Effector memory CD4-positive, alpha-beta T cell (primary cell): ENCODE measurements at places on chromosomes 5 and 9.

GRCh38 chr9:115665519-115665918 is 488.1 kb upstream of the PAPPA start:
- DNase-seq = no peak

GRCh38 chr5:55149308-55149795 is 10.6 kb upstream of the GPX8 start:
- DNase-seq = no peak

DNA sequence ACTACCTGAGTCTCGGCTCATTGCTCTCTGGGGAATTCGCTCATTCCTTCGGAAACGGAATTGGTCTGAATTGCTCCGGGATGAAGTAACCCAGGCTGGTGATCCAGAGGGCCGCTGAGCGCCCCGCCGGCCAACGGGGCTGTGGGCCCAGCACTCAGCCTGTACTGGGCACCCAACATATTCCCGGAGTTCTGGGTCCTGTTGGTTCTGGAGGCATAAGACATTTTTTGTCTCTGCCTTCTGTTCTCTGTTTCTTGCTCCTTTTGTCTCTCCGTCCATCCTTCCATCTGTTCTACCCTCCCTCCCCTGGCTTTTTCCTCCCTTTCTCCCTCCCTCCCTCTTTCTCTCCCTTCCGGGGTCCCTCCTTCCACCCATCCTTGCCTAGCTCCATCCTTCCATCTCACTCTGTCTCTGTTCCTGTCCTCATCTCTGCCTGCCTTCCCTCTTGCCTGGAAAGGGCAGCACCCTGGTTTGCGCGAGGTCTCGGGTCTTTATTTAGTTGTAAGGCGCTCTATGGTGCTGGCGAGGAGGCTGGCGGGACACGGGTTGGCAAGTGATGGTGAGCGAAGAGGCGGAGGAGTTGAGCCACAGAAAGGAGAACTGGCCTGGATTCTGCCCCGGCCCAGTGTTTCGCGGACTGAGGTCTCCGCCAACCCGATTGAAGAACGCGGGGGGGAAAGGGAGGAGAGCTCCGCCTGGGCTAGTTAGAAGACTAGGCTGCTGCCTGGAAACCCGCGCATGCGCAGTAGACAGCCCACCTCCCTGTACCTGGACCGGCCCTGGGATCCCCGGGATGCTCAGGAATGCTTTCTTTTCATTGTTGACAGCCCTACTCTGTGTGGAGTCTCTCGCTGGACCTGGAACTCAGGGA is 1468.0 kb downstream of the FOXD4L5 start:
- DNase-seq = peak; percentile 50

- DNase-seq = no peak
Observed at GRCh38 chr5:38621840-38622437, 65.5 kb upstream of the LIFR start.

DNA sequence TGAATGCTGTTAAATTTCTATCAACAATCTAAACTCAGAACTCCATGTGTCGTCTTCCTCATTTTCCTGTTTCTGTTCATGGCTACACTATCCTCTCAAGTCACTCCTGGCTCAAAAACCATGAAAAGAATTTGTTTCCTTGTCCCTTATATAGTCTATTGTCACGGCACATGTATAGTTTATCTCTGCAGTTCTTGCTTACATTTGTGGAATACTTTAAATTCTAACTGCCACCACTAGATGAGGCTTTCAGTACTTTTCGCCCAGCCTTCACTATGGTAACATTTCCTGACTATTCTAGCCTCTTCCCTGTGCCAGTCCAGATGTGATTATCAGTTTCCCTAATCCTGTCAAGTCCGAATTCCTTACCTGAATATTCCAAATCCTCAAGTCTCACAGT is 34.6 kb downstream of the PKD2L2 start:
- no peak for DNase-seq

GRCh38 chr9:122221183-122221811 is 7.5 kb downstream of the LHX6 start:
- DNase-seq = no peak

DNA sequence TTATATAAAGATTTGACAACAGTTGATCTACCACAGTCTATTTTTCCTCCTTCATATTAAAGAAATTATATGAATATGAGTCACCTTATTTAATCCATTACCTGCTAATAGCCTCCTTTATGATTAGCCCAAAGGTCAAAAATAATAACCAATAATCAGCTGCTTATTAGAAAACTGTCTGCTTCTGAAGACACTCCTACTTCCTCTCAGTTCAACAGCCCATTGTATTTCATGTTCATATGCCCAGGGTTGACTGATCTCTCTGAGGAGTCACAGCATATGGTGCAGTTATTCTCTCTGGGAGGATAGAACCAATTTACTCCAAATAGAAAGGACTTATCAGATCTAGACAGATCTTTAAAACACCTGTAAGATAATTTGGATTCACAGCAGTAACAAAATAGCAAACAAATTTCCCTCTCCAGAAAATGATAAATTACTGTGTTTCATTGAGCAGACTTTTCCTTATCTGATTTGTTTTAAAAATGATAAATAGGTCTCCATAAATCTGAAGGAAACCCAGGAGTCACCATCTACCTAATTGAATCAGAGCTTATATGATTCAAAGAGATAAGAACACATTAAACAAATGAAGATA is 180.4 kb upstream of the ITGA1 start:
- DNase-seq = no peak

DNA sequence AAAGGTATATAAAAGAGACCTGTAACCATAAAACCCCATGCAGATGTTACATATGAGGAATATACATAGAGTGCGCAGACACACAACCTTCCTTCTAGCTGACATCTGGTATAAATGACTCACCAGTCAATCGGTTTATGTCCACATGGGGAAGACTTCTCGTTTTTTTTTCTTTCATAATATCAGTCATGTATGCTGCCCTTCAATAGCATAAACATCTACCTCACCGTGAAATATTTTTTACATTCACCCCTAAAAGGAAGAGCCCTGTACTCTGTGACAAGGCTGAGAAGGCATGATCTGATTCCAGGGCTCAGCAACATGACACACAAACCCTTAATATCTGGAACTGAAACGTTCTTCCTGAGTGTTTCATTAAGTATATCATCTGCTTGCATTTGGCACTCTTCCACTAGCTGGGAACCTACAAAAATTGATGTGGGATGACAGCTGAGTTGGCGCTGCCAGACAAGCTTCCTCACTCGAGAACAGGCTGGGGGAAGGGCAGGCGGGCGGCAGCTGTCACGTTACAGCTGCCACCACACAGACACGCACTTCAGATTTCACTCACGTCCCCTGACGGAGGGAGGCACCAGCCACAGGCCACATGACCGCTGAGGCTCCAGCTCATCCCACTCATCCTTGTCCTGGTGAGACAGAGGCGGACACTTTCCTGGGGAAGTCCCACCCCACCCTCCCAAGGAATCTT is 74.2 kb downstream of the SHB start:
- no peak for DNase-seq

DNA sequence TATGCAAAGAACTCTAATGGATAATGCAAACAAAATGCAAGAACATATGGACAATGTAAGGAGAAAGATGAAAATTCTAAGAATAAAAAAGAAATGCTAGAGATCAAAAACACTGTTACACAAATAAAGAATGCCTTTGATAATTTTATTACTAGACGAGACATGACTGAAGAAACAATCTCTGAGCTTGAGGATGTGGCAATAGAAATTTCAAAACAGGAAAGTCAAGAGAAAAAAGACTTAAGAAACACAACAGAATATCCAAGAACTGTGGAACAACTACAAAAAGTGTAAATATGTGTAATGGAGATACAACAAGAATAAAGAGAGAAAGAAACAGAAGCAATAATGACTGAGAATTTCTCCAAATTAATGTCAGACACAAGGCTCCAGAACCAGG is 140.5 kb upstream of the ACOT12 start:
- no peak for DNase-seq

DNA sequence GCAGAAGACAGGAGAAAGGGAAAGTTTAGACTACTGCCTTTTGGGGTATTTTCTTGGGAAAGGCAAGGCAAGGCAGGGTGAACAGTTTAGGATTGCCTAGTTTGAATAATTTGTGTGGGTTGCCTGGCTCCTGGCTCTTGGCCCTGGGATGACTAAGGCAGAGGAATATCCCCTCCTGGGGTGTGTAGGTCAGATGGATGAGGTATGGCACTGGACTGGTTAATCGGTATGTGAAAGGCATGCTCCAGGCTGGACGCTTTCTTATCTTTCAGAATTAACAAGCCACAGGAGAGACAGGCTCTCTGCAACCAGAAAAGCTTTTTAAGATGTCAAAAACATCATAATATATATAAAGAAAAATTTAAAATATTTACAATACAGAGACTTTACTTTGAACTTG is 58.6 kb downstream of the STARD4 start:
- DNase-seq = no peak

GRCh38 chr9:126066131-126066530 is 260.5 kb upstream of the MVB12B start:
- DNase-seq = no peak

DNA sequence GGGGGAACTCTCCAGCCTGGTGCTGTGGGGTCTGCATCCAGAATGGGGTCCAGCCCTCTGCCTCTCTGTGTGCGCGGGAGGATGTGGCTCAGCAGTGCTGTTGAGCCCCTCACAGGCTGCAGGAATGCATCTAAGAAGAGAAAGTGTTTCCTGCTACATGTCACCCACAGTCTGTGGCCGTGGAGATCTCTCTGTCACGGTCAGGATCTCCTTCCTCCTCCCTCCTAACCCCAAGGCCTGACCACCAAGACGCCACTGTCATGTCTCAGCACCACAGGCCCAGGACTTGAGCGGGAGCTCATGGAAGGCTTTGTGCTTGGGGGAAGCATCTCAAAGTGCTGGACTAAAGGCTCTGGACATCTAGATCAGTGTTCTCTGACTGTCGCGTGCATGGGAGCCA is 90.1 kb downstream of the SREK1 start:
- DNase-seq = no peak

DNA sequence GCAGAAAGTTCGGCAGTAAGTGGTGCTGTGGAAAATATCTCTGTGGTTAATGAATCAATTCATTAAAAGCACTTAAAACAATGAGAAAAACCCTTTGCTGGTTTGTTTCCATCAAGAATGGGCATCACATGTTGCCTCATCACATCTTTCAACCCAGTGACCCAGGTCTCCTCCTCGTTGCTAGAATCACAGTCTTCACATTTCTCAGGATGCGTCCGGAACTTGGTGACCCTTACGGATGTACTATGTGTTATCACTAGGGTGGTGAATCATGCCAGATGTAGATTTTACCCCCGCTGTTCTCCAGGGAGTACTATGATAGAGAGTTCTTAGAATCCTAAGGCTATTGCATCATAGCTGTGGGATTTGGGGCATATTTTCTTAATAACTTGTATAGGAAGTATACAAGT is 217.9 kb upstream of the KLF4 start:
- DNase-seq = no peak

DNA sequence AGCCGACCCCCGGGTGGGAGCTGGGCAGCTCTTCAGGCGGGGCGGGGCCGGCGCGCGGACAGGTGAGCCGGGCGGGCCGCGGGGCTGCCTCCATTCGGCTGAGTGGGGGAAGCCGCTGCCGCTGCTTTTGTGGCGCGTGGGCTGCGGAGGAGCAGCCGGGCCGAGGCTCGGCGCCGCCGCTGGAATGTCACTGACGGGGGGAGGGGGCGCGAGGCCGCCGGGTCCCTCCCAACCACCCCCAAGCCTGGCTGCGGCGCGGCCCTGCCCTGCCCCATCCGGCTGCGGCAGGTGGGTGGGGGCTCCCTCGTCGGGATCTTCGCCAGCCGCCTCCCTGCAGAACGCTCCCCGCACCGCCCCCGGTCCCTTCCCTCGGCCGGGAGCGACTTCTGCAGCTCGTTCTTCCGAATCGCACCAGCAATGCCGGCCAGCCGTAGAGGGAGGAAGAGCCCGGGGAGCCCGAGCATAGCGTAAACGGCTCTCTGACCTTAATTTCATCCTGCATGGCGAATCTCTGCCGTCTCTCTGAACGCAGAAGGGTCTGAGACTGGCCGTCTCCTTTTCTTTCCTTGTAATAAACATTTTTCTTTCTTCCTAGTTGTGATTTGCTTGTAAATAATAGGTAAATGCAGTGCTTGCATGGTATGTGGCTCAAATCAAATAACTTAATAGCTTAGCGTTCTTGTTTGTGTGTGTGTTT is 505 bp downstream of the SPTAN1 start:
- no peak for DNase-seq

- no peak for DNase-seq
Observed at GRCh38 chr9:115212125-115212605, 94.2 kb upstream of the TNC start.

DNA sequence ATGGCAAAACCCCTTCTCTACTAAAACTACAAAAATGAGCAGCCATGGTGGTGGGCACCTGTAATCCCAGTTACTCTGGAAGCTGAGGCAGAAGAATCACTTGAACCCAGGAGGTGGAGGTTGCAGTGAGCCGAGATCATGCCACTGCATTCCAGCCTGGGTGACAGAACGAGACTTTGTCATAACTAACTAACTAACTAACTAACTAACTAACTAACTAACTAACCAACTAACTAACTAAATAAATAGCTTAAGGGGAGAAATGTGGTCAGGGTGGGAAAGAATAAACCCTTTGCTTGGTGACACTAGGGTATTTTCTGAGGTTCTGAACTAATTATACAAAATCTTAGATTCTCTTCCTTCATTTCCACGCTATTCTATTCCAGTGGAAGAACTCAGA is 184.4 kb upstream of the MEF2C start:
- DNase-seq = no peak

- no peak for DNase-seq
Observed at GRCh38 chr9:83346655-83347420, 191.4 kb downstream of the FRMD3 start.

GRCh38 chr5:172410160-172410559 is 44.2 kb downstream of the SH3PXD2B start:
- DNase-seq = no peak

DNA sequence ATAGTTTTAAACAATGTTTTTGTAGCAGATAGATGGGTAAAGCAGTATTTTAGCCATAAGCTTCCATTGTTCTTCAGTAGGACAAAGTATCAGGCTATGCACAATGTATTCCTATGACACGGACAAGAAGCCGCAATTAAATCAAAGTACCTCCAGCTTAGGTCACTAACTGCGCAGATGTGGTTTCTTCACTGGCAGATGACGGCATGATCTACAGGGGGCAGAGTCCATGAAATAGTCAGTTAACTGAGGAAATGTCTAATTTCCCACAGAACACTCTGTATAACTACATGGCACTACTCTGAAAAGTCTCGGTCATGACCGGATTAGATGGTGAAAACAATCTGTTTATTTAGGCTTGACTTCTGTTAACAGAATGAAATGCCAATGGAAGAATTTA is 120.7 kb upstream of the TRPM3 start:
- no peak for DNase-seq

DNA sequence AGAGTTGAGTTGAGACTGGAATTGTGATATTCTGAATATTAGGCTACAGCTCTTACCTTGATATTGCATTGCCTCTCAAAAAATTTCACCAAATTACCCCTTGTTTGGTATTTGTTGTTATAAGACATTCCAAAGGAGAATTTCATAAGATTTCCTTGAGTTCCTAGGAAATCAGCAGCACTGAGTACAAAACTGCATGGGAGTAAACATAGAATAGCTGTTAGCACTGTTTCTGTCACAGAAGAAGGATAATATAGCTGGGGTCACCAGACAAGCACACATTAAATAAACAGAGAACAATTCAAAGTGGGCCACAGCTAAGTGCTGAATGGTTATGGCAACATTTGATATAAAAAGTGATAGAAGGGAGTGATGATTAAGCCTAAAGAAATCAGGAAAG is 724.3 kb downstream of the PRELID2 start:
- DNase-seq = no peak
